D721Med (cell line): ENCODE measurements at places on chromosomes 4 and X.

DNA sequence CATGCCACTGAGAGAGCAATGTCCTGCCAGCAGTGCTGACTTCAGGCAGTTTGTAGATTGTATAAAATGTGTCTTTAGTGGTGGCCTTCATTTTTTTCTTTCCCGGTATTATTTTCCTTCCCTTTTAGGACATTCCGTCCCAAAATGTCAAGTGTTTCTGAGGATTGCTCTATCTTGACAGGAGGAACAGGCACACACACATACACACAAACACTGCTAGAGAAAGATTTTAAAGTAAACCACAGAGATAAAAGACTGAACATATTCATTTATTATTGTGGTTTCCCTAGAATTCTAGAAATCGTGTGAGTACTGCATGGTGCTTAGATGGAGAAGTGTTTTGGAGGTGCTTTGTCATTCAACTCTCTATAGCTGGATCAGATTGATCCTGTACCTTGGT, 111.9 kb downstream of the GABRB1 start:
- DNase-seq: no peak

DNA sequence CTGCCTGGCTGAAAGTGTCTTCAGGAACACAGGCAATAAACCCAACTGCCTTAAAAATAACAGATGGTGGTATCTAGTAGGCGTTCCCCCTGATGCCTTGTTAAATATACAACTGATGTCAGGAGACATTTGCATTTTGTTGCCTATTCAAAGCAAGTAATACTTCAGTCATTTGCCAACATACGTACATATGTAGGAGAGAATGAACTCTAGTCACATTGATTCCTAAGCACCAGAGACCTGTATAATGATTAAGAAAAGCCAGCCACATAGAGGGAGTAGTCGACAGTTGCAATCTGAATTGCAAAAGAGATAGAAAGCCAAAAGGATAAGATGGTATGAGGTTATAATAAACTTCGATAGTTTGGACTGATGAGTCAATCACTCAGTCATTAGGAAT, 191.0 kb upstream of the EMCN start:
- no peak for DNase-seq

DNA sequence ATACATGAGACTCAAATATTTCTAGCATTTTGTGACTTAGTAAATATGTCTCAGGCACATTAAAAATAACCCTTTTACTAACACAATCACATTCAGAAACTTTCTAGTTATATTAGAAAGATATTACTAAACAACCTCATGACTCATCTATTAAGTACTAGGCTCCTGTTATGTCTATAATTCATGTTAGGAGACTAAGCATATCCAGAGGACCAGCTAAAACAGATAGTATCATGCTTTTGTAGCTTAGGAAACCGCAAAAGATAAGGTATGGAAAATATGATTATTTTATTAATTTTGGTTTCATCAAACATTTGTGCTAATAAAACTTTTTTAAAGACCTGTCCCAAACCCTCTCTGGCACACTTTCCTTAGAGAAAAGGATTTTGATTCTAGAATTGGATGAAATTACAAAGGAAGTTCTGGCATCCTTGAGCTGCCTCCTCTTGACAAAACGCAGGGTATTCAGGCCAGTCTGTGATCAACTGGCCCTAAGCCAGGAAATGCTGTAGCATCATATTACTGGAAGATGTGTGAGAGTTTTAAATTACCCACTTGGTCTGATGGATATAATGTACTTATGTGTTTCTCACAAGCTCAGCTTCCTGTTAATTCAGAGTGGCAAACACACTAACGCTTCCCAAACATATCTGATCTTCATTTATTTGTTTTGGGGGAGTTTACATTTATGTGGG, 60.4 kb downstream of the NRK start:
- no peak for DNase-seq

DNA sequence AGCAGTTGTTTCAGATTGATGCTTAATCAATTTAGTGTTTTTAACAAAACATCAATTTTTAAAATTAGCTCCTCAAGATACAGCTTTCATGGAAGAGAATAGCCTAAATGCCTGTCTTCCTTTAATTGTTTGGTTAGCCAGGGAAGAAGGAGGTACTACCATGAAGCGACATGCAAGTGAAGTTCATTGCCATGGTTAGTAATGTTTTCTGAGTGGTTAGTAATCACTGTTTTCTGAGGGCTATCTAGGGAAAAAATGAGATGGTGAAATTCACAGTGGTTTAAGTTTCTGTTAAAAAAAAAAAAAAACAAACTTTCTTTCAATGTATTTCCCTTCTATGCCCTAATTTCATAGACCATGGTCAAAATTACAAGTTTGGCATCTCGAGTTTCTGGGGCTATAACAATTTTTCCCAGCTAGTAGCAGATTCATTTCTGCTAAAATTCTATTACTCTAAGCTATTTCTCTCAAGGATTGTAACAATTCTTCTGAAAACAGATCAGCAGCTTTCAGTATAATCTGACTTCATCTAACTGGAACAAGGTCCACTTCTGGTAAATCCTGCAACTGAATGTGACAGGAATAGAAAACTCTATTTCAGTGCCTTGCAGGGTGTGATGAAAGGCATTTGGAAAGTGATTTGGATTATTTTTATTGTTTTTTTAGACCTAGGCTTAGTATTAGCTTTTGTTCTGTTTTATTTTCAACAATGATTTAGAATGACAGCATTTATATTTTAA, 157.0 kb downstream of the PCDH18 start:
- DNase-seq: no peak

DNA sequence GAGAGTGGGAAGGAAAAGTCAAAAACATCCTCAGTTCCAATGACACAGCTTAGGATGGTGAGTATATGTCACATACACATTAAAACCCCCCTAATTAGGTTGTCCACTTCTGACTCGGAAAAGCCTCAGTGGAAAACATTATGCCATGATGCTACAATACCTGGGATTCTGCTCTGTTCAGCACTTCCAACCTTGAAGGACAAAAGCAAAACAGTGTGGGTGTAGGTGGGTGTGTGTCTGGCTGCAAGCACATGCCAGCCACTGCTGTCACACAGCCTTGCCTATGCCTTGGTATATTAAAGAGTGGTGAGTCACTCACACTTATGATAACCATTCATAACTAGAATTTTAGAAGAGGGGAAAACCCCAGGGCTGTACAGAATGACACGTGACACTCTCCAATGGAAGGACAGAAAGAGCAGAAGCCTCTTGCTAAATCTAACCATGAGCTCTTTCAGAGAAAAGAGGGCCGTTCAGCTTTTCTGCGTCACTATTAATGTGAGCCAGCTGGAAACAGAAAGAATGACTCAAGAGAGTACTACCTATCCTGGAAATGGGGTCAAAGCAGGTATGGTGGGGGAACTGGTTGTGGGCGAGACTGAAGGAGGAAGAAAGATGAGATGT, 159.6 kb downstream of the TET2 start:
- DNase-seq: no peak

- DNase-seq: no peak
Measured at GRCh38 chr4:173235050-173235449, 66.4 kb downstream of the GALNT7 start.

DNA sequence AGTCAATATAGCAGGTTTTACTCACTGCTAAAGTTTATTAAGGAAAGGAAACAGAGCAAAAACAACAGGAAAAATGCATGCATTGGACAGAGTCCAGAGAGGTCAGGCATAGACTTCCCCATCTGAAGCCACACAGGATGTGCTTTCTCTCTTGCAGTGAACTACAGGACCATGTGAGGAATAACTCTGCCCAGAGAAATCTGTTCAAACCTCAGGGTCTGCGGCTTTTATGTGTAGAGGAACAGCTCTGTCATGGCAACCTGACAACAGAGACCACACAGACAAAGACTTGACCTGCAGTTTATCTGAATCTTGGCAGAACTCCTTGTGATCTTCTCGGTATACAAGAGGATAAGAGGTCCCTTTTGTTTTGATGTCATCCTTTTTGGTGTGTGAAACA, 46.3 kb upstream of the LONRF3 start:
- no peak for DNase-seq

DNA sequence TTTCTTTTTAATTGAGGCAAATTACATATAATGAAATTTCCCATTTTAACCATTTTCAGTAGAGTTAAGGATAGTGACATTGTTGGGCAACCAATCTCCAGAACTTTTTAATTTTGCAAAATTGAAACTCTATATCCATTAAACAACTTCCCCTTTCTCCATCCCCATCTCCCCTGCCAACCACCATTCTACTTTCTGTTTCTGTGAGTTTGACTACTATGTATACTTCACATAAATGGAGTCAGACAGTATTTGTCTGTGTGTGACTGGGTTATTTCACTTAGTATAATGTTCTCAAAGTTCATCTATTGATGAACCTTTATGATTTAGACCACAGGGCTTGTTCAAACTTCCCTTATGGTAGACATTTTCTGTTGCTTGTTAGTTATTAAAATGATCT, 364.5 kb upstream of the MAD2L1 start:
- no peak for DNase-seq

- no peak for DNase-seq
Measured at GRCh38 chrX:64571011-64571410, 175.8 kb upstream of the MTMR8 start.

DNA sequence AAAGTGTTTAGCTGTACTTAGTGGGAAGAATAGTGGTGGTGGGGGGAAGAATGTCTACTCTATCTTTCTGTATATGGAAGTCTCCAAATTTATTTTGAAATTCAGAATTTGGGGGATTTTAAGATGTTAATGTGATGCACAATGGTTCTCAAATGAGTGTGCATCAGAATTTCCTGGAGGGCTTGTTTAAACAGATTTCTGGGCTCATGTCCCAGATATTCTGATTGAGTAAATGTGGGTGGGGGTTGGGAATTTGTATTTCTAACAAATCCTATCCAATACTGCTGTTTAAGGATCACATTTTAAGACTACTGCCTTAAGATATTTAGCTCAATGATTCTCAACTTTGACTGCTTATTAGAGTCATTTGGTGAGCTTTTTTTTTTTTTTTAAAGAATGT, 15.1 kb upstream of the INTS6L start:
- no peak for DNase-seq

DNA sequence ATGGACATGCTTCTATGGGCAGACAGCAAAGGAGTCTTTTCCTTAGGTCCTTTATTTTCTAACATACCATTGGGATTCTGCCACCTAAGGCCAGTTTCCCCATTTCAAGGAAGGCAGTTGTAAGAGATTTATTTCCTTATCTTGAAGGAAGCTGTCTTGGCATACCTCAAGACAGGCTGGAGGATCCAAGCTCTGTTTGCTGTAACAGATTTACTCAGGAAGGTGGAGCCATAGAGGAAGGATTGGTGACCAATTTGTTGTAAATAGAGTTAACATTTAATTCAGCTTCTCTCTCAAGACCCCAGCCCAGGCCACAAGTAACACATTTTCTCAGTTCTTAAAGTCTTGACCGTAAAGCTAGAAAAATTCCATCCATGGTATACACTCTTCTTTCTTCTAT, 131.6 kb upstream of the TENM3 start:
- DNase-seq: no peak

DNA sequence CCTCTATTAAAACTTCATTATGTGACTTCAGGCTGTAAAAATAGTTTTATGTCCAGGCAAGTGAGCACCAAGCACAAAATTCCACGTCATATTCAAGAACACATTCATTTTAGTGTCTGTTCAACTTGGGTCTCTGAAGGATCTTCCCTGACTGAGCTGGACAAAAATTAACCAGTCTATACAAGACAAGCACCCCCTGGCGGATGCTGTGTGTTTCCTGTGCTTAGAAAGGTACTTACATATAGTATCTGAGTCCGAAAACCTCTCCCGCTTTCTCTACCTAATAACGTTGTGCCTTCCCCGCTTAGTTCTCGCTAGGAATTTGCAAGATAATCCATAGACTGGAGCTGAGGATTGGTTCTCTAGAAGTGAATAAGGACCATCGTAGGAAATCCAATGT, 2214.5 kb upstream of the TENM3 start:
- no peak for DNase-seq

DNA sequence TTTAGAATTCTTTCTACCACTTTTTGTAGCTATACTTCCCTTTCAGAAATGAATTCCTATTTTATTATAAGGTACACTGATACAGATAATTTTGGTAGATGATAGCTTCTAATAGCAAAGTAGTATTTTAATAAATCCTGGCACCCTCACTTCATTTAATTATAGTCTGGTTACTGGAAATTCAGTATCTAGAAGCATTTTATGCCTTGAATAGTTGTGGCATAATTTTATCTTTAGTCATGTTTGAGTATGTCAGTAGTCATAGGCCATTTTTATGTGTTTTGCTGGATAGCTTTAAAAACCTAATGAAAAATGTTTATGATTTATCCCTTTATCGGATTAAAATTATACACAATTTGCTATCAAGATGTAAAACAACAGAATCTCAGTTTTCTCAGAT, 92.3 kb downstream of the DIAPH2 start:
- no peak for DNase-seq

DNA sequence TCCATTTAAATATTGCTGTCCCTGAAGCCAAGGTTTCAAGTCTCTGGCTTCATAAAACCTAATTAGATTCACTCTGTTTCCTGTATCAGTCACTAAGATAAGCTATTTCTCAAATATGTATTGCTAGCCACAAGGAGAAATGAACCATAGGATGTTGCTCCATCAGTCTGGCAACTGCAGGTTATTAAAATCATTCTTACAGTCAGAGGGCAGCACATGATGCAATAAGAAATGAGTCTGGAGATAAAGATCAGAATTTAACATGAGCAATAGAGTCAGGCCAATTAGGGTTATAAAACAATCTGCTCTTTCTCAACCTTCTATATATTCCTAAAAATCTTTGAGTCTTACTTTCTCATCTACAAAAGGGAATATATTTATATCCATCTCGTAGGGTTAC, 7.2 kb downstream of the PRKG2 start:
- DNase-seq: no peak

DNA sequence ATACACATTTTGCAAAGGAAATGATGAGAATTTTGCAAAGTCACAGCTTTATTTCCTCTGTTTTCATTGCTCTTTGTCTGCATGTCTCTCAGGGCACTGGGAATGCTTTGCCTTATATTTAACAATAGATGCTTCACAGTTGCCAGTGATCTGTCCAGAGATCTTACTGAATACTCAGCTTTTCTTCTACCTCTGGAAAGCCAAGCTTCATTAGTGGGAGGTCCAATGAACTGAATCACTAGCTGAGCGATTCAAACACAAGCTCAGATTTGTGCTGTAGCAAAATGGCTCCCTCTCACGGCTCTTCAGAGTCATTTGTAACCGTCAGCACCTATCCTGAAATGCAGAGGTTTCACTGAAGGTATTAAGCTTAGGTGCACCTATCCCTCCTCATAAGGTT, 138.9 kb downstream of the DCLK2 start:
- DNase-seq: peak; percentile 17

GRCh38 chrX:43656005-43656494, at the start of gene MAOA:
Gene MAOA (plus strand): TSS chrX:43656299. CDS start chrX:43656342, 43 bp downstream.
- DNase-seq: peak; percentile 13

GRCh38 chrX:7347465-7347864, 199.5 kb upstream of the PUDP start:
- no peak for DNase-seq

- no peak for DNase-seq
Measured at GRCh38 chr4:61143461-61143860, 56.7 kb upstream of the ADGRL3 start.

- no peak for DNase-seq
Measured at GRCh38 chr4:56130606-56131155, 181.9 kb downstream of the CEP135 start.

- no peak for DNase-seq
Measured at GRCh38 chr4:8540072-8540471, 40.1 kb upstream of the GPR78 start.
